ENCODE measurements at places on chromosomes 11 and 22.

- no peak for DNase-seq
Measured at GRCh38 chr11:36141196-36141953, 147.8 kb downstream of the COMMD9 start.

GRCh38 chr22:28348613-28349609 lies 330.7 kb downstream of the TTC28 start:
- peak; percentile 28 for DNase-seq

DNA sequence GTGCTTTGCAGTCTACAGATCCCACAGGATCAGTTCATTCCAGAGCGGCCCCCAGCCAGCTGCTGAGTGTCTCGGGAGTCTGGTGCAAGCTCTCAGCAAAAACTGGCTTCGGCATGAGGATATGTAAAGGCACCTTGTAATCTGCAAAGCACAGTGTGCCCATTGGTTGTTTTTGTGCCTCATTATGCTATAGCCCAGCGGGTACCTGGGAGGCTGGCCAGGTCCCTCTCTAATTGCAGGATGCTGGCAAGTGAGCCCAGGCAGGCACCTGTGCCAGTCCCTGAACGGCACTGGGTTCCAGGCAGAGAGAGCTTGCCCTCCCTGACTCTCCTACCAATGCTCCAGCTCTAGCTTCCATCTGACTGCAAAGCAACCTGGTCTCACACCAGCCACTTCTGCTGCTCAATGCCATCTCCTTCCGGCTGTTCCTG lies 128.7 kb downstream of the DSCAML1 start:
- DNase-seq = no peak

- DNase-seq = no peak
Measured at GRCh38 chr22:24994070-24994763, 41.7 kb downstream of the KIAA1671 start.

DNA sequence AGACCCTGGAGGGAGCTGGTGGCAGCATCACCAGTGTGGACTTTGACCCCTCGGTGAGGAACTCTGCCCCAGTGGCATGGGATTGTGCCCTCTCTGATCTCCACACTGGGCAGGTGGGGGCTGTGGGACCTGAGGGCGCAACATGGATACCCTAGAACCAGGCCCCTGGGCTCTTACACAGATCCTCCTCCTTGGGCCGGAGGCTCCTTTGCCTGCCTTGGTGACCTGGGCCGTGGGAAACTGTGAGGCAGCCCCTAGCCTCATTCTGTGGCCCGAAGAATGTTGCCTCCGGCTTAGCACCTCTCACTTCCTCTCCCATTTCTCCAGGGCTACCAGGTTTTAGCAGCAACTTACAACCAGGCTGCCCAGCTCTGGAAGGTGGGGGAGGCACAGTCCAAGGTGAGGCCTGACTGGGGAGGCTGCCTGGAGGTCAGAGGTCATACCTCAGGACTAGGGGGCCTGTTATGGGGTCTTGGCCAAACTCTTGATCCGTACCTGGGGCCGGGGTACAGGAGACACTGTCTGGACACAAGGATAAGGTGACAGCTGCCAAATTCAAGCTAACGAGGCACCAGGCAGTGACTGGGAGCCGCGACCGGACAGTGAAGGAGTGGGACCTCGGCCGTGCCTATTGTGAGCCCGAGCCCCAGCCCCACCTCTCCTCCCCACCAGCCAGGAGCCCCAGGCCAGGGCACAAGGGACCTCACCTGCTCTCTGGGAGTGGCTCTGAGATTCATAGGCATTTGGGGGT lies 12.2 kb downstream of the ATG16L2 start:
- DNase-seq = no peak

- DNase-seq = no peak
Measured at GRCh38 chr11:124886476-124886875, 11.2 kb downstream of the ROBO4 start.

GRCh38 chr11:117483372-117483771 lies 155.7 kb downstream of the CEP164 start:
- no peak for DNase-seq

- peak; percentile 23 for DNase-seq
Measured at GRCh38 chr11:106137061-106137460, 59.6 kb downstream of the AASDHPPT start.

GRCh38 chr22:34501366-34501965 lies 564.5 kb upstream of the ISX start:
- DNase-seq = no peak

- DNase-seq = peak; percentile 98
Measured at GRCh38 chr22:32623943-32624342, 149.3 kb downstream of the FBXO7 start.

DNA sequence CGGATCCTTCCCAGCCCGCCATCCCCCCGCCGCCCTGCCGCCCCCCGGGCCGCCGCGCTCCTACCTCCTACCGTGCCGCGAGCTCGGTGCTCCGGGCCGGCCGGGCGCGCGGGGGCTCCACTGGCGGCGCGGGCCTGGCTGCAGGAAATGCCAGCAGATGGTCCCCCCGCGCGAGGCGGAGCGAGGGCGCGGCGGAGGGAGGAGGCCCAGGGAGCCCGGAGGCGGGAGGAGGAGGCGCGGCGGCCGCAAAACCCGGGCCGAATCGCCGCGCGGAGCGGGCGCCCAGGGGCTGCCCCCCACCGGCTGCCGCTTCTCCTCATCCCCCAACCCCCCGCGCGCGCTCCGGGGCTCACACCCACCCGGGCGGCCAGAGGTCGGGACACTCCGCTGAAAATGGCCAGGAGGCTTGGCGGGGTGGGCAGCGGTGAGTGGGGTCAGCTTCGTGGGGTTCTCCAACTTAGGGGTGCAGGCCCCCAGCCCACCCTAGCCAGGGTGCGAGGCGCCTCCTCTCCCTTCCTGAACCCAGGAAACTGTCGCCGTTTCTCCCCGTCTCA lies at the start of gene OSBPL5:
Gene OSBPL5, minus strand, starts transcription at position 159 of the 554 bp plus-strand sequence. CDS start 36,162 bp downstream, outside the sequence.
- peak; percentile 89 for DNase-seq

- DNase-seq = peak; percentile 84
Measured at GRCh38 chr11:7592711-7593110, 78.9 kb downstream of the PPFIBP2 start.

DNA sequence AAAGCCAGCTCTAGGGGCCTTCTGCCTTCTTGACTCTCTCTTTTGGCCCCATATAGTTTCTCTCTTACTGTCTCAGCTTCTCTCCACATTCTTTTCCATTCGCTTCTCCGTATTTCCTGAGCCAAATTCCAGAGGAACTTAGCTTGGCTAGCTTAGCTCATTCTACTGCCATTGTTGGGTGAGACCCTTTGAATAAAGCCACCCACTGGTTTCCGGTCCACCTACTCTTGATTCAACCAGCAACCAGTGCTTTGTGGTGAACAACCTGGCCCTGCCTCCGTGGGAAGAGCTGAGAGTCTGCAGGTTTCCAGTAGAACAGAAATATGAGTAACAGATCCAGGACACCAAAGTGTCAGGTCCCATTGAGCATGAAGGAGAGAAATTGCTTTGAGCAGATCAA lies 81.3 kb upstream of the ARHGAP20 start:
- no peak for DNase-seq

- DNase-seq = peak; percentile 23
Measured at GRCh38 chr11:73810637-73811036, 23.0 kb downstream of the MRPL48 start.

- DNase-seq = peak; percentile 6
Measured at GRCh38 chr22:20834206-20834605, 24.4 kb downstream of the PI4KA start.

DNA sequence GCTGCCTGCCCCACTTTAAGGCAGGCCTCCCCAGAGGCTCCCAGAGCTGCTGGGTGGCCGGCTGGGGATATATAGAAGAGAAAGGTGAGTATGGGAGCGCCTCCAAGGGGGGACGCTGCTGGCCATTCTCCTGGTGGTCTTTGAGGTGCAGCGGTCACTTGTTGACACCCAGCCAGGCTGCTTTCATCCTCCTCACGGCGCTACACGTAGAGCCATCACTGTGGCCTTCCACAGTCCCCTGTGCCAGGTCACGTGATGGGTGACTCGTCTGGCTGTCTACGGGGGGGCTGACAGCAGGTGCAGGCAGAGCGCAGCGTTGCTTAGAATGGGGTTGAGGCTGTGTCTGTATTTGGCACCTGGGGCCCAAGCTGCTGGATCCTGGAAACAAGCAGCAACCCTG lies 1.9 kb downstream of the ACR start:
- DNase-seq = no peak

DNA sequence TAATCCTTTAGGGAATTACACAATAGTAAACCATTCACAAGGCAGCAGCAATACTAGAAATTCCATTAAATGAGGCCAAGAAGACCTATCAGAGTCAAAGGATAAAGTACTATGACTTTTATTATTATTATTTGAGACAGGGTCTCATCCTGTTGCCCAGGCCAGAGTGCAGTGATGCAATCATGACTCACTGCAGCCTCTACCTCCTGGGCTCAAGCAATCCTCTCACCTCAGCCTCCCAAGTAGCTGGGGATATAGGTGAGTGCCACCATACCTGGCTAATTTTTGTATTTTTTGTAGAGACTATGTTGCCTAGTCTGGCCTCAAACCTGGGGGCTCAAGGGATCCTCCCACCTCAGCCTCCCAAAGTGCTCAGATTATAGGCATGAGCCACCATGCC lies 51.8 kb downstream of the TTC28 start:
- DNase-seq = peak; percentile 36

- no peak for DNase-seq
Measured at GRCh38 chr11:58495906-58496305, 12.0 kb downstream of the OR5B21 start.

- DNase-seq = no peak
Measured at GRCh38 chr22:21621025-21621424, 8.8 kb downstream of the YDJC start.

GRCh38 chr11:62245271-62245753 lies 3.3 kb downstream of the SCGB1D2 start:
- DNase-seq = peak; percentile 28

- no peak for DNase-seq
Measured at GRCh38 chr11:66432597-66432996, 6.1 kb downstream of the MRPL11 start.

GRCh38 chr22:39229688-39230260 lies 15.0 kb downstream of the PDGFB start:
- no peak for DNase-seq

DNA sequence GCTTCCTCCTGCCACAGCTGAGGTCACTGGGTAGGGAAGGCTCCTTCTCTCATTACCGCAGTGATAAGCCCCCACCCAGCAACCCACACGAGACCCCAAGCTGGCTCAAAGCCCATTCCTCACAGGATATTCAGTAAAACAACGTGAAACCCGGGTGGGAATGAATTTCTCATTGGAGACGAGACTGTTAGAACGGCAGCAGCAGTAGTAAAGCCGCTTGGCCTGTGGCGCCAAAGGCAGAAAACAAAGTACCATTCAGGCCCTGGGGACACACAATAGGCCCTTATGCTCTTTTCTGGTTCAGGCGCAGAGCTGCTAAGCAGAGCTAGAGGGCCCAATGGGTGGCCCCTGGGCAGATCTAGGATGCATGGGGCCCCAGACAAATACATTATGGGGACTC lies 45.3 kb downstream of the PC start:
- DNase-seq = no peak

- DNase-seq = no peak
Measured at GRCh38 chr22:50730013-50730891, 7.8 kb upstream of the ACR start.

- no peak for DNase-seq
Measured at GRCh38 chr22:39985383-39986035, 9.2 kb upstream of the FAM83F start.

DNA sequence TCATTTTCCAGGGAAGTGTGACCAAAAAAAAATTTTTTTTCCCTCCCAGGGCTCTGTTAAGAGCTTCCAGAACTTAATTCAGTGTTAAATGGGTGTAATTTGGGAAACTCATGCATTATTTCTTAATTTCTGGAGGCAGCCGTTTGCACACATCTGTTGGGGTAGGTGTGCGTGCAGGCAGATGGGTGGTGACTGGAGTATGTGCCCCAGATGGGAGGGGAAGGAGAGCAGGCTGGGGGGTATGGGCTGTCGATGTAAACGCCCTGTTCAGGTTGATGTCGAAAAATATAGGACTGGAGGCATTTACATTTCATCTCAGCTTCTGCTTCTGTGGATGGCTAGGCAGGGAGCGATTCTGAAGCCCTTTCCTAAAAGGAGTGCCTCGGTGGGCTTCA lies 13.7 kb upstream of the SHISAL1 start:
- DNase-seq = no peak

- peak; percentile 88 for DNase-seq
Measured at GRCh38 chr22:27318516-27318915, 483.0 kb downstream of the MN1 start.

DNA sequence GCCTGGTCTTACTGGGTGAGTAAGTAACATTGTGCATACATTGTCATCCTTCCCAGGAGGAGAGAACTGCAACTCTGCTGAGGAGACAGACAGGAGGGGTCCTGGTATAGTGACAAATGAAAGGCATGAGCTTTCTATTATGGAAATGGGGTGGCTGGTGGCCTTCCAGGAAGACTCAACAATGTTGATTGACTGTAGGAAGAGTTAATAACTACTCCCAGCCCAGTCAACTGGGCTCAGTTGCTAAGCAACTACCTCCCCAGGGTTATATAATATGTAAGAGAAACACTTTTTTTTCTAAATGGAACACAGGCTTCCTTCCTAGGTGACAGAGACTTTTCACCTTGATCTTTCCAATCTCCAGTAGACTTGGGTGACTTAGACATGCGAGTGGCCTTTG lies 28.2 kb downstream of the SEZ6L start:
- no peak for DNase-seq

DNA sequence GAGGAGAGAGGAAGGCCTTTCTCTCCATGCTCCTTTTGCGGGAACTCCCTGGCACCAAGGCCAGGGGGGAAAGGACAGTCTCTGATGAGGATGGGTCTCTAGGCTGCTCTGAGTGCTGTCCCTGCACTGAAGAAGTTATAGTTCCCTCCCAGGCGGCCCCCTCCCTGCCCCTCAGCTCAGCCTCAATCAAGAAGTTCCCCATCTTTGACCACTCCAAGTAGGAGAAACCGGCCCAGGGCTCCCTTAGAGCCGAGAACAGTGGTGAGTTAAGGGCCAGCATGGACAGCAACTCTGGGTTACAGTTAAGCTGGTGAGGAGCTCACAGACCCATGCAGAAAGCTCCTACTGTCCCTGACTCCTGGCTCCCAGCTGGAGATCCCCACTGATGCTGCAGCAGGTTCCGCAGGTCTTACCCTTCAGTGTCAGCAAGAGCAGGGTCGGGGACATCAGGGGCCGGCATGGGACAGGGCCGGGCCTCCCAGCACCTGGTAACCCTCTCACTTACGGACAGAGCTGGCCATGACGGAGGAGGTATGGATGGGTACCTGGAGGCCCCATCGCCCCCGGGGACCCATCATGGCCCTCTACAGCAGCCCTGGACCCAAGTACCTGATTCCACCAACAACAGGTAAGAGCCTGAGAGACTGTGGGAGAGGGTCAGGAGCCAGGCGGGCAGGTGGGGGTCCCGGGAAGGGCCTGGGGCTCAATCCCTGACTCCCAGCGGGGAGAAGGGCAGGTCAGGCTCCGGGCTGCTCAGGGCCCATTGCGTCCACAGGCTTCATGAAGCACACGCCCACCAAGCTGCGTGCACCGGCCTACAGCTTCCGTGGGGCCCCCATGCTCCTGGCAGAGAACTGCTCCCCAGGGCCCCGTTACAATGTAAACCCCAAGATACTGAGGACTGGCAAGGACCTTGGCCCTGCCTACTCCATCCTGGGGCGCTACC lies 4.2 kb downstream of the SCGB1C1 start:
- no peak for DNase-seq

All from adipocyte (in vitro differentiated cells).